ENCODE measurements at places on chromosomes 4 and X.
A peak's percentile ranks its signal among the peaks of the same experiment; 100 is the strongest.

DNA sequence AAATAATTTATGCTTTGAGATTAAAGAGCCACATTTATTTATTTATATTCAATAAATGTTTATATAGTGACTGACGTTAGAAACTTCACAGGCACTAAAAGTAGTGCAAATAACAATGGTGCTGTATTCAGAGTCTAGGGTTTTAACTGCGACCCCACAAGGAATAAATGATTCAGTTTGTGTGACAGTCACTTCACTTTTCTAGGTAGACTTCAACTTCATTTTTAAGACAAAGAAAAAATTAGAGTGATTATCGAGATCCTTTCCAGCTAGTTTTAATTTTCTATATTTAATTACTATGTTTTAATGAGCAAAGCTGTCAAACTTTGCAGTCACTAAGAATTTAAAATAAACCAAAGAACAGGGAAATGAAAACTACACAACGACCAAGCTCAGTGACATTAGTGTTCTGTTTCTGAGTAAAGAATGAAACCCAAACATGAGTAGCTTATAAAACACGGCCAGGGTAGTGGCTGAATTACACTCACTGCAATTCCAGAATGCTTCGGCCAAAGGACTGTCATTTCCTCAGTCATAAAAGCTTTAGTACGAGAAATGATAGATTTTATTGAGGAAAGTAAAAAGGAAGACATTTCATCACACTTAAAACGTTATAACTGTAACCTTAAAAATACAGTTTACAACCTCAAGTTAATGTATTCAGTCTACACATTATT, 38.6 kb downstream of the ADGRA3 start:
- peak; percentile 20 for DNase-seq

DNA sequence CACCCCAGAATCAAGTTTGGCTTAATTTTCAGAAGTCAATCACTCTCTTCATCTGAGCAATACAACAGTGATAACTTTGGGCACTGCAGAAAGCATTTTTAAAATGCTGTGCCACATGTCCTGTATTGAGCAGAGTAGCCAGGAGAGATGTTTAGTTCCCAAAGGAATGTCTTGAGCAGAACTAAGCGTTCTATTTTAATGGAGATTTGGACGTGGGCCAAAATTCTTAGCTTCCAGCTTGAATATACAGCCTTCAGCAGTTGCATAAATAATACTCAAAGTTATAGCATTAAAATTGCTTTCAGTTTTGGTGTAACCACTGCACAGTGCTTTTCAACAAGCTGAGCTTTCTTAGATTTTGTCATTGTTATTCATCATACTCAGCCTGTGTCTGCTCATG, 679.2 kb downstream of the NLGN4X start:
- DNase-seq = no peak

DNA sequence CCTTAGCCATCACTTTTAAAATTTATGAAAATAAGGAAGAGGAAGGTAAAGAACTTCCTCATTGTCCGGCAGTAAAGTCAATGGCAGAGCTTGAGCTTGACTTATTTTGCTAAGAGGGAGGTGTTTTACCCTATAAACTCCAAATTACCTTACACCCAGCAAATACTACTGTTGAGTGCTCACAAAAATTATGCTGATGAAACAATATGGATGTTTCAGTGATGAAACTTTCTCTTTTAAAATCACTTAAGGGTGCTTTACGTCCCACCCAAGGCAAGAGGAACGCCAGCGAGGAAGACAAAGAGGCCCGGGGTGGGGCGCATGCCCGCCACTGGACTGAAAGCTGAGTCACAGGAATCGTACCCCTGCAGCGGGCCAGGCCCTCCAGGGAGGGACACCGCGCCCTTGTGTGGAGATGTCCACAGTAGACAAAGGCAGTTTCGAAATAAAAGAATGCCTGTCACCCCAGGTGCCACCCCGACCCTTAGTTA, 560 bp upstream of the TMSB4X start:
- DNase-seq = peak; percentile 66

- DNase-seq = no peak
Measured at GRCh38 chr4:105093975-105094374, 52.7 kb upstream of the TET2 start.

DNA sequence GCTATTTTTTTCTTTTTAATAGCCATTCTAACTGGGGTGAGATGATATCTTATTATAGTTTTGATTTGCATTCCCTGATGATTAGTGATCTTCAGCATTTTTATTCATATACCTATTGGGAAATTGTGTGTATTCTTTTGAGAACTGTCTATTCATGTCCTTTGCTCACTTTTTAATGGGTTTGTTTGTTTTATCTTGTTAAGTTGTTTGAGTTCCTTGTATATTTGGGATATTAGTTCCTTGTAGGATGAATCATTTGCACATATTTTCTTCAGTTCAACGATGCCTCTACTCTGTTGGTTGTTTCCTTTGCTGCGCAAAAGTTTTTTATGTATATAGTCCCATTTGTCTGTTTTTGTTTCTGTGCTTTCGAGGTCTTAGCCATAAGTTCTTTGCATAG, 43.1 kb upstream of the DRP2 start:
- DNase-seq = no peak

- DNase-seq = no peak
Measured at GRCh38 chr4:164616961-164617360, 137.0 kb upstream of the SMIM31 start.

DNA sequence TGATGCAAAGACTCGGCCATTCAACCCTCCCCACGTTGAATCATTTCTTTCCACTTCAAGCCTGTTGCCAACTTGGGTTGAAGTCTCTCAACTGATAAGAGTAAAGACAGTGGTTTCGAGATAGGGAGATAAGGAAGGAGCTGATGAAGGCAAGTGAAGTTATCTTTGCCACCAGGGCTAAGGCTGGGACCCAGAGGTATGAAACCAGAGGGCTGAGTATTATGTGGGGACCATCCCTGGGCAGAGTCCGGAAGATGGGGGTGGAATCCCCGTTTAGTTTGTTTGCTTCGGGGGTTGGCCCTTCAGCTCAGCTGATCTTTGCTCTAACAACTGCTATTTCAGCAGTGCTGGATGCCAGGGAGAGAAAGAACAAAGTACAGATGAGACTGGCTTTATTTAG, 2.3 kb upstream of the XPNPEP2 start:
- no peak for DNase-seq

- no peak for DNase-seq
Measured at GRCh38 chr4:26080870-26081628, 167.0 kb downstream of the SMIM20 start.

- no peak for DNase-seq
Measured at GRCh38 chrX:150548251-150548650, 20.2 kb upstream of the MTM1 start.

DNA sequence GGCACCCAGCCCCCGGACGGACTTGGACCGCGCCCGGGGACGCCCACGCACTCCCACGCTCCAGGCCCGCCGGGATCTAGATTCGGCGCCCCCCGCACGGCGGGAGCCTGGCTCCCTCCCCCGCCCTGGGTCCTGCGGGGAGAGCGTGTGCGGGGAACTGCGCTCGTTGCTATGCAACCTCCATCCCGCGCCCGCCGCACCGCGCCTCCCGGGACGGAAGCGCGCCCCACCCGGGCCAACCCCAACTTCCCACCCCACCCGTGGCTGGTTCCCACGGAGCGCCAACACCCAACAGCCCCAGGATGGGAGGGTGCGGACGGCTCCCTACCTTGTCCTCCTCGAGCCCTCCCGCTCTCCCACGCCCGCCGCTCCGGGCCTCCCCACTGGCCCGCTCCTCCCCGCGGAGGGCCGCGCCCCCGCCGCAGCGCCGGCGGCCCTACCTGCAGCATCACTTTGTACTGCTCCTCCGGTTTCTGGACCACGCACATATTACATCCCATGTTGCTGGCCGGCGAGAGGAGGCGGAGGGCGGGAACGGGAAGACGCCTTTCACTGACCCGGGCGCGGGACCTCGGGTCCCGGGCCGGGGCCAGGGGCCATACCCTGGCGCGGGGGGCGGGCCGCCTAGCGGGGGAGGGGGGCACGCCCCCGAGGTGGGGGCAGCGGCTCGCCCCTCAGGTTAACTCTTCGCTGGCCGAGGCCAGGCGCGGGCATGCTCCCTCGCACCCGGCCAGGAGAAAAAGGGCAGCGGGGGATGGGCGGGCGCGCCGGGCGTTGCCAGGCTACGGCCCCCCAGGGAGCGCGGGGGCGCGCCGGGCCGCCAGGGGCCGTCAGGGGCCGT, at the start of gene PDZD4:
PDZD4 (minus strand) TSS at position 746 of the 841 bp plus-strand sequence; CDS start at position 500, 246 bp downstream.
- DNase-seq = no peak

DNA sequence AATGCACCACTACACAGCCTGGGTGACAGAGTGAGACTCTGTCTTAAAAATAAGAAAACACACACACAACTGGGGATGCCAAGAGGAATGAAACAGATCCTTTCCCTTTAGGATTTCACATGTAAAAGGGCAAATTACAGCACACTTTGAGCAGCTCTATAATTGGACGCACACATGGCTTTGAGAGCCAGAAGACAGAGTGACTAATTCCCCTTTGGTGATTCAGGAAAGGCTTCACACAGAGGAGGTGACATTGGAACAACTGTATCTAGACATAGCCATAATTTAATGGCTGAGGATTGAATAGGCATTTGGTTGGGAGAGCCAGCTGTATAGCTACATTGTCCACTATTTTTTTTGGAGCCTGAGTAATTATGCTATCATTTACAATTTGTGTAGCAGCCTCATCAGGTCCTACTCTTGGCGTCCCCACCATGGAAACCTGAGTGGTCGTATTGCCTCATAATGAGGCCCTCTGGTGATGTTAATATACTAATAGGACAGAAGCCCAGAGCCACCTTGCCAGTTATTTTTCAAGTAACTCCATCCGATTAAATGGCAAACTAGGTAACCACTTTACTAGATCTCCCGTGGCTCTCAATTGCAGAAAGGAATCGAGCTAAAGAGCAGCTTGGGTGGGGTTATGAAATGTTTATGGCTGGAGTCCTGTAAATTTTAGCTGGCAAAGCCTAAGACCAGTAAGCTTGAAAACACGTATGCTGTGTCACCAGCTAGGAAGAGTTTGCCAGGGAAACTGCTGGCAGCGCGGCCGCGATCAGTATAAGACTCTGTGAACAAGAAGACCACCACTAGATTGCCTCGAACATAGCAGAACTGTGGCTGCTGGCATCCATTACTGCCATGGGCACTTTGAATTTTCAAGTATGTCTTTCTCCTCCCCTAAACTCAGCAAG, 8.5 kb upstream of the PPEF1 start:
- DNase-seq = no peak

DNA sequence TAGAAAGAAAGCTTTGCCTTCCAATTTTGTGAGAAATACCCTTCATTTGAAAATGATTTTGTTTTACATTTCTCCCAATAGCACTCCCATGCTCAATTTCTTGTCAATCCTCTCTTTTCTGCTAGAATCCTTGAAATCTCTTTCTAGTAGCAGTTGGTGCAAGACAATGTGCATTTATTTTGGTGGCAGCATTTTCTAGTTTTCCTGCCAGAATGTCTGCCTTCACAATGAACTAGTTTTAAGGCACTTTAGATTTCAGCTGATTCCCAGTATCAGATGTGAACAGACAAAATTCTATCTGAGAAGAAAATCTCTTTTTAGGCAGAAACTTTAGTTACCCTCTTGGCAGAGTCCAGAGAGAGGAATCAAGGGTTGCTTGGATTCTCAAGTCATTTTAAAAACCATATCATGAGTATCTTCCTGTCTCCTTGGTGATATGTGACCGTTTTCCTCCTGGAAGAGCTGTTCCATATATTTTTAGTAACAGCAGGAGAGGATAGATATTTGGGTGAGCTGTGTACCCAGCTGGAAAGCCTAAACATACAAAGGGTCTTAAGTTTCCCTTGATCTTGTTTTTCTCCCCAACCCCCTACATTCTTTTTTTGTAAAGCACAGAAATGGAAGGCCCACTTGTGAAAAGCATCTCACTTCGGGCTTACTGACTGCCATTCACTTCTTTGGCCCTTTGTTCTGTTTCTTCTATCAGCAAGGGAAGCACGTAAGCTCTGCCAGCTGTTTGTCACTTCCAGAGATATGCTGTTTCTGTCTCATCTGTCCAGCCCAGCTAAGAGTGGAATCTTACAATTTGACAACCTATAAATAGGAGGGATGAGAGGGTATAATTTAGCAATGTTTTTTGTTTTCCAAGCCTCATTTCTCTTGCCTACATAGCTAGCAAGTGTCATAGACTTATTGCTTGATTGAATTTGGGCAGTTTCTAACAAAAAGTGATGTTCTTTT, 38.7 kb downstream of the TSPAN7 start:
- DNase-seq = no peak

- DNase-seq = no peak
Measured at GRCh38 chr4:185693548-185694215, 118.3 kb downstream of the SORBS2 start.

- no peak for DNase-seq
Measured at GRCh38 chrX:43000121-43000520, 222.2 kb upstream of the PPP1R2C start.

- DNase-seq = no peak
Measured at GRCh38 chr4:101853691-101854090, 63.2 kb downstream of the BANK1 start.

- no peak for DNase-seq
Measured at GRCh38 chr4:168856312-168856711, 153.7 kb downstream of the CBR4 start.

DNA sequence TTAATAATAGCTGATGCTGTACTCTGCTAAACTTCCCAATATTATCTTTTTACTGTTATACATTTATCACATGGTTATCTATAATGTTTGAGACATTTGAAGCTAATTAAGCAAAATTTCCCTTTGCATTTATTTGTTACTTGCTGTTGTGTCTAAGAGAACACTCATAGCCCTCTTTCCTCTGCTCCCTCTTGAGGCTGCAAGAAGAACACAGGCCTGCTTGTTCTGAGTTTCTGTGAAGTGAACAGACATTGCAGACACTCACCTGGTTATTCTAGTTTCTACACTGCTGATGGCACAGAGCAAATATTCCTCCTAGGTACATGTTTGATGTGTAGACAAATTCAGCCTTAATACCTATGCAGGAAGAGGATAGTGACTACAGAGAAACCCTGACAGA, 367.8 kb downstream of the GASK1B start:
- no peak for DNase-seq

- DNase-seq = no peak
Measured at GRCh38 chr4:17512973-17513665, 1.2 kb upstream of the QDPR start.

DNA sequence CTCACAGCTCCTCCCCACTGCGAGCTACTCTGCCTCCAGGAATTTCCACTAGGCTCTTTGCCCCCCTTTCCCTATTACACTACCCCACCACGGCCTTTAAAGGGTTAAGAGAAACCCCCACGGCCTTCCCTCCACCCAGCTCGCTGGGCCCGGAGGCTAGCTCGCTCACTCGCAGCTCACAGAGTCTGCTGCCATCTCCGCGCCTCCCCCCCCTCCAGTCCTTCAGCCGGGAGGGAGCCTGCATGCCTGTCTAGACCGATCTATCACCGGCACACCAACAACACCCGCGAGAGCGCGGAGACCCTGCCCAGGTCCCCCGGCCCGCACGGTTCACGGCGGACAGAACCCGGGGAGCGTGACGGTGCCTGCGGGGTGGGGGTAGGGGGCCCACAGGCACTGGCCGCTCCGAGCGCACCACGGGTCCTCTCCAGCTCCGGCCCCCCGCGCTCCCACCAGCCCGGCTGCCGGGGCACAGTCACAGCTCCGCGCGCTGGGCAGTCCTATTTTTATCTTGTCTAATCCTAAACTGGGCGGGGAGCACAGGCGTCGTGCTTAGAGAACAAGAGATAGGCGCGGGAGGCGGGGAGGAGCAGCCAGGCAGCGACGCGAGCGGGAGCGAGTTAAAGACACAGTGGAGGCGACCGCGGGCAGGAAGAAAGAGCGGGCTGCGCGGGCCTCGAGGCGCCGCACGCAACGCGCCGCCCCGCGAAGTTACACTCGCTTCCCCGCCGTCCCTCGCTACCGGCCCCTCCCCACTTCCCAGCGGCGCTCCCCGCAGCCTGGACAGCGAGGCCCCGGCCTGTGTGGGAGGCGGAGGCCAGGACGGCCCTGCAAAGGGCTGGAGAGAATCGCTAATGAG, 3.5 kb downstream of the BCOR start:
- no peak for DNase-seq

GRCh38 chrX:152988536-152989291, 5.2 kb downstream of the PNMA5 start:
- DNase-seq = no peak

All from LoVo (cell line).